ENCODE measurements at places on chromosomes 2 and 18. TPM values are rescaled to one million over a fixed set of nuclear protein-coding genes. Genes with fewer than 3 reads are reported as not detected.
A peak's percentile ranks its signal among the peaks of the same experiment; 100 is the strongest.

Gene MSTN
- total RNA-seq = not detected

Gene HOXD8
- total RNA-seq = not detected

Gene FBXO41
- total RNA-seq = 0.83 TPM

Gene KRTCAP3
- not detected for total RNA-seq

Gene MDH1B
- 0.54 TPM for total RNA-seq

Gene TRAPPC12
- total RNA-seq = 33.6 TPM

Gene OSBPL1A
- total RNA-seq = 50.3 TPM

Gene MALL
- total RNA-seq = 1.6 TPM

Gene ADCYAP1
- not detected for total RNA-seq

Gene CLIP4
- 64.2 TPM for total RNA-seq

Gene TLX2
- not detected for total RNA-seq

Gene HPCAL1
- total RNA-seq = 9.4 TPM

DNA sequence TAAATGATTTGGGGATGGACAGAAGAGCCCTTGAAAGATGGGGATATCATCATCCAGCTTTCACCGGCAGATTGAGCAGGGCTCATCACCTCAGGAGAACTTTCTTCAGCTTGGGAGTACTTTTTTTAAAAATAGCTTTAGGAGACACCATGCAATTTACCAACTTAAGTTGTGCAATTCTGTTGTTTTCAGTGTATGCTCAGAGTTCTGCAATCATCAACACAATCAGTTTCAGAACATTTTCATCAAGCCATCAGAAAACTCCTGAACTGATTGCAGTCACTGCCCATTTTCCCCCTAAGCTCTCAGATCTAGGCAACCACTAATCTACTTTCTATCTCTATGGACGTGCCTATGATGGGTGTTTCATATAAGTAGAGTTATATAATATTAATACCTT is 117.7 kb downstream of the CRIM1 start:
- DNase-seq = no peak

- DNase-seq = peak; percentile 96
Measured at GRCh38 chr2:37389989-37390765, 45.7 kb downstream of the QPCT start.

DNA sequence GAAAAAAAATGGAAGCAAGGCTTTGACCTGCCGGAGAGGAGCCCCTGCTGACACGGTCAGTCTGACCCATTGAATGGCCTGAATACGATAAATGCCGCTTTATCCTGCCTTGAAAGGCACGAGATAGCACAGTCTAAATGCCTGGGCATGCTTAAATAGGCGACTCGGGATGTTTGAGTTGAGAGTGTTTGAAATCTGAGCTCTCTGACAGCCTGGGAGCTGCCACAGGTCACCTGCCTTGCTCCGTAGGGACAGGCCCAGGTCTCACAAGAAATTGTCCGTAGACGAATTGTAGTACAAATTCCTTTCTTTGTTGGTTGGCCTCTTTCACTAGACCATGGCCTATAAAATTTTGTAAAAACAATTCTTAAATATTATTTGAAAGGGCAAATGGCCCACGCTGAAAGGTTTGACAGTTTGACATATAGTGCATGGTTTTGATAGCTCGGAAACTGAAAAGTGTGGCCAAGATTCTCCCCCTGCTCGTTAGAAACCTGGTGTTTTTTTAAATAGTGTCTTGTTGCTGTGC is 72.8 kb downstream of the MEIS1 start:
- no peak for DNase-seq

- peak; percentile 57 for DNase-seq
Measured at GRCh38 chr18:8849696-8850095, 144.3 kb downstream of the MTCL1 start.

GRCh38 chr18:13261661-13262357 is 43.2 kb downstream of the LDLRAD4 start:
- DNase-seq = no peak

DNA sequence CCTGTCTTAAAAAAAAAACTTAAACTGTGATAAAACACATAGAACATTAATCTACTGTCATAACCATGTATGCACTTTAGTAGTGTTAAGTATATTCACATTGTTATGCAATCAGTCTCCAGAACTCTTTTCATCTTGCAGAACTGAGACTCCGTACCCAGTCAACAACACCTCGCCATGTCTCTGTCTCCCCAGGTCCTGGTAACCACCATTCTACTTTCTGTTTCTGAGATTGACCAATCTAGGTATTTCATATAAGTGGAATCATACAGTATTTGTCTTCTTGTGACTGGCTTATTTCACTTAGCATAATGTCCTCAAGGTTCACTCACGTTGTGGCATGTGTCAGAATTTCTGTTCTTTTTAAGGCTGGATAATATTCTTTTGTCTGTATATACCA is 290.8 kb upstream of the CXCR4 start:
- DNase-seq = no peak

DNA sequence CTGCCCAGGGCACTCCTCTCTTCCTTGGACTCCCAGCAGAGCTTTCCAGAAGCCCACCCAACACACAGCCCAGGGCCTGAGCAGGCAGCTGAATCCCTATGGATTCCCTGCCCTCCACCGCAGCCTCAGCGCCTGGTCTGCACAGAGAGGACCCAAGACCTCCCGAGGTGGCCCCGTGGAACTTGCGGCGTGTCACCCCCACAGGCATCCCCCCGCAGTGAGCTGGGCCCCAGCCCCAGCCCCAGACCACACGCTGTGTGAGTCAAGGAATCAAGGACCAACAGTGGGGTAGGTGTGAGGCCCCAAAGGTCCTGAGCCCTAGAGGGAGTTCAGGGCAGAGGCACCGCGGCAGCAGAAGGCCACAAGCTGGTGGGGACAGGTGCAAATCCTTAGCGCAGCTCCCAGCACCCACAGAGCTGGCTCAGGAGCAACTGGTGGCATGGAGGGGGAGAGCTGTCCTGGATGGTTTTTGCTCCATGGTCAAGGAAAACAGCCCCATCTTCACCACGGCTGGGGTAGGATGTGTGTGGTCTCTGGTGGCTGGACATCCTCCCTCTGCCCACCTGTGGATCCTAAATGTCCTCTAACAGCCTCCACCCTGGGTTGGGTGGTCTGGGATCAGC is 8.5 kb downstream of the HS6ST1 start:
- DNase-seq = no peak

GRCh38 chr2:96265840-96266679 is at the start of the genes CIAO1 and TMEM127:
CIAO1 (plus strand) TSS chr2:96266225; CDS start chr2:96266351, 126 bp downstream.
TMEM127 (minus strand) TSS chr2:96265997; CDS start chr2:96265381, 616 bp downstream.
- DNase-seq = peak; percentile 98

DNA sequence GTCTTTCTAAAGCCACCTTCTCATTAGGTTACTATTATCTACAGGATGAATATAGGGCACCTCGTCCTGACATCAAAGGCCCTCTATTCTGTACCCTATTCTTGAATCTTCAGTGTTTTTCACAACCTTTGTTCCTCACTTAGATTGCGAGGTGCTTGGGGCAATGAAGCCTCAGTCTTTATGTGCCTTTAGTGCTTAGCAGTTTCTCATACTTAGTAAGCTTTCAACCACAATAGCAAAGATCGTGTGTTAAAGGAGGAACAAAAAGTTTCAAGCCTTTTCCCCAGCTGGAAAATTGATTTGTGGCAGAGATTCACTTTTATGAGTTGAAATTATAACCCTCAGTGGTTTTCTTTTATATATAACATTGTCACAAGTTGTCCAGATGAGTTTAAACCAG is 226.9 kb downstream of the MYO3B start:
- DNase-seq = no peak

DNA sequence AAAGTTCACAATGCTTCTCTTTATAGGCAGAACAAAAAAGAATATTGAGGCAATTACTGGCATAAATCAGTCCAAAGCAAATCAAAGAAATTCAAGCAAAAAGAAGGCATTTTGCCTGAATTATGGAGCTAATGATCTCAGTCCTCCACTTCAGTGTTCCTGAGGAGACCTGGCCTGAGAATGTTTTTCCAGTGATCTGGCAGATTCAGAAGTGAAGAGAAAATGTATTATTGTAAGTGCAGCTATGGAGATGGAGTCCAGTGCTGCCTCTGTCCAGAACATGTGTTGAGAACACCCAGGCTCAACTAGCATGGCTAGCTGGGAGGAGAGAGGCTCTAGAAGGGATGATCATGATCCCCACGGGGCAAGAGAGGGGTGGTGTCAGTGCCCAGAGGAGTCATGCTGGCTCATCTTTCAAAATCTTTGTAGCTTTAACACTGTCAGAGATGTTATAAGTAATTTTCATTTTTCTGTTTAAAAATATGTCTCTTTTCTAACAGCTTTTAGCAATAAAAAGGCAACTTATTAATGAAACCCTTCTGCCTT is 367.0 kb upstream of the RAB12 start:
- DNase-seq = no peak

- DNase-seq = no peak
Measured at GRCh38 chr2:213609570-213610170, 325.4 kb downstream of the SPAG16 start.

DNA sequence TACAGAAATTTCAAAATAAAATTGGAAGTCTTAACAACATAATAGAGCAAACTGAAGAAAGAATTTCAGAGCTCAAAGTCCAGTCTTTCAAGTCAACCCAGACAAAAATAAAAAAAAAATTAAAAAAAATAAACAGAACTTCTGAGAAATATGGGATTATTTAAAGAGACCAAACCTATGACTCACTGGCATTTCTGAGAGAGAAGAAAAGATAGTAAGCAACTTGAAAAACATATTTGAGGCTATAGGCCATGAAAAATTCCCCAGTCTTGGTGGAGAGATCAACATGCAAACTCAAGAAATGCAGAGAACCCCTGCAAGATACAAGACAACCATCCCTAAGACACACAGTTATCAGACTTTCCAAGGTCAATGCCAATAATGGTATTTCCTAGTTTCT is 167.4 kb downstream of the RNF144A start:
- no peak for DNase-seq

DNA sequence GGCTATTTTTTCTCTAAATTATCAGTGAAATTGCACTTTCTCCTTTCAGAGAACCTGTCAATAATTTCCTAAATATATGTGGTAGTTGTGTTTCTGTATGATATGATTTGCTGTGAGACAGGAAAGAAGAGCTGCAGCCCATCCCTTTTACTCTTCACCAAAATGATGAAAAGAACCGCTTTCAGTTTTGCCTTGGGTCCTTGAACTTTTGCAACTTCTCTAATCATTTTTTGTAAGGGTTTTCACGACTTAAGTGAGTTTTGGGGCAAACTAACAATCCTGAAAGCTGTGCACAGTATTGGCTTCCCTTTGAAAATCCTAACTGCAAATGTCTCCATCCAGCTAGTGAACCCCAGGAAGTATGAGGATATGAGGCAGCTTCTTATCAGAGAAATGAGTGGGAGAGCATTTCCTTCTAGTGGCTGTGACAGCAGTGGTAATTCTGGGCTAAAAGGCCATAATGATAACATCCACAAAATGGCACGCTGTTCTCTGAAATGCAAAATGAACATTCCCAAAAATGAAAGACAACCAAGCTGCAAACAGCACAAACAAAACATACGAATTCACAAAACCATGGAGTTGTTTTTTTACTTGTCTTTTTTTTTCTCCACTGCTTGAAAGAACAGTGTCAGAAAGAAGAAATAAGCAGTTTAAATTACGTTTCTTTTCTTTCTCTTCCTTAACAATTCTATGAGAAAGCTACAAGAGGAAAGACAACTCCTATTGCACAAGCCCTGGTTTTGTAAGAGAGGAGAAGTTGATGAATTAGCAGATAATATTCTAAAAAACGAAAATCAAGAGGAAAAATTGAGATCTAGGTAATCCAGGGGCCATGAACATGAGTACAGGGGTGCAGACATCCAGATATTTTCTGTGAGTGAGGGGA is 1291.6 kb upstream of the ZEB2 start:
- peak; percentile 32 for DNase-seq

GRCh38 chr2:47375307-47375706 is 27.6 kb upstream of the MSH2 start:
- DNase-seq = no peak

DNA sequence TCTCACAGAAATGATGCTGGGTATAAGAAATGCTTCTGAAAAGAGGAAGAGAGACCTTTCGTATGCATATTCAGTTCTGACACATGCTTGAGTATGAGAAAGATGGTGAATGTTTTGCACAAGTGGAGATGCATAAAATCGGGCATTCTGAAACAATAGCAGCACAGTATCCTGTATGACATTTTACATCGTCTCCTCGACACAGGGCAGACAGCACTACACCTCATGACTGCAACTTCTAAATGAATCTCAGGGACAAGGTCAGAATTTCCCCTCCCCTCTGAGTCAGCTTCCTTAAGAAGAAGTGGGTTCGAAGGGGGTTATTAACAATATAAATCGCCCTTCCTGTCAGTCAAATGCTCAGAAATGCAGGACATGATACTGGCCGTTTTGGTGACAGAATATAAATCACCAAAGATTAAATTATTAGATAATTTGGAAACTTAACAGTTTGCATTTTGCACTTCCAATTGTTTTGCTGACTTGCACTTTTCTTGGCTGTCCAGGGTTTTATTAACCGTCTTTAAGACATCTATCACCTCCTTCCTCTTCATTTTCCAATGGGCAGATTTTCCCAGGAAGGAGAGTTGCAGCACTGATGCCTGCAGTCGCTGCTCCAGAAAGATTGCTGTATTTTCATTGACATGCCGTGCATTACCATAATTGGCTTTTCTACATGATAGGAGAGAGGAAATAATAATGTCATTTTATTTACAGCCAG is 57.2 kb downstream of the TSHZ1 start:
- no peak for DNase-seq

- peak; percentile 73 for DNase-seq
Measured at GRCh38 chr2:33219850-33220275, 256.6 kb upstream of the RASGRP3 start.

- DNase-seq = peak; percentile 35
Measured at GRCh38 chr18:36539674-36540231, 242.2 kb downstream of the FHOD3 start.

- no peak for DNase-seq
Measured at GRCh38 chr2:205216580-205216979, 465.7 kb upstream of the NRP2 start.

DNA sequence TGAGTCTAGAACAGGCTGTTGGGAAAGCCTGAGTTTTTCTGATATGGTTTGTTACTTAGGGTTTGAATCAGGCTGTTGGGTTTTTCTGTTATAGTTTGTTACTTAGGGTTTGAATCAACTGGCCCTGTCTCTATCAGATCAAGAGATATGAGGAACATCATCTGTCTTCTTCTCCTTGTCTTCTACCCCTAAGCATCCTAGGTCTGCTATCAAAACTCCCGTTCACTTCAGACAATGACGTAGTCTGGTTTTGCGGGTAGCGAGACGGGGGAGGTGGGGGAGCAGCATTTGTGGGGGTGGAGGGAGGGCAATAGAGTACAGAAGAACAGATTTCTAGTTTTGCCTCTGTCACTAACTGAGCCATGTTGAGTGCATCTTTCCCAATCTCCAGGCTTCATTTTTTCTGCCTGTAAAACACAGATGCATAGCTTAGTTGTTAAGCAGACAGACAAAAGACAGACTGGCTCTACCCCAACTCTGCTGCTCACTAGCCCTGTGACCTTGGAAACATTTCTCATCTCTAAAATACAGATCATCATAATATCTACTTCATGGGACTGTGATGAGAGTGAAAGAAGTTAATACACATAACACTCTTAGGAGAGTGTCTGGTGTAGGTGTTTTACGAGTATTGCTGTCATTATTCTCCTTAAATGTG is 9.1 kb downstream of the TNP1 start:
- DNase-seq = peak; percentile 18

- DNase-seq = no peak
Measured at GRCh38 chr2:240576436-240577205, 8.3 kb downstream of the RNPEPL1 start.

- DNase-seq = peak; percentile 98
Measured at GRCh38 chr2:207529330-207530159, at the start of gene CREB1. CREB1 (plus strand) TSS chr2:207529962; CDS start chr2:207555636, 25,674 bp downstream.
